Thyroid gland (tissue), 4 donors: ENCODE measurements at places on chromosomes 6 and 20.

GRCh38 chr6:18837013-18837412 lies 449.9 kb downstream of the RNF144B start:
- no peaks in the 10 kb centered on the region for H3K4me1 ChIP-seq
- H3K4me3 ChIP-seq: no peak overlapping the region
- H3K36me3 ChIP-seq: no peaks in the 10 kb centered on the region
- H3K27ac ChIP-seq: no peak overlapping the region
- H3K27me3 ChIP-seq: no peaks in the 10 kb centered on the region

- no peak overlapping the region for H3K27ac ChIP-seq
- H3K36me3 ChIP-seq: no peaks in the 10 kb centered on the region
- H3K27me3 ChIP-seq: no peaks in the 10 kb centered on the region
- no peaks in the 10 kb centered on the region for H3K4me1 ChIP-seq
- no peak overlapping the region for H3K4me3 ChIP-seq
These were observed 2.1 kb downstream of the BPIFB4 start for GRCh38 chr20:33081411-33082154.

- no peak for DNase-seq
- peaks cover 17% of the 10 kb centered on the region for H3K4me1 ChIP-seq
- H3K27ac ChIP-seq: no peak overlapping the region
- no peak overlapping the region for H3K4me3 ChIP-seq
- H3K36me3 ChIP-seq: no peaks in the 10 kb centered on the region
These were observed 38.0 kb downstream of the C6orf15 start for GRCh38 chr6:31074401-31074800.

DNA sequence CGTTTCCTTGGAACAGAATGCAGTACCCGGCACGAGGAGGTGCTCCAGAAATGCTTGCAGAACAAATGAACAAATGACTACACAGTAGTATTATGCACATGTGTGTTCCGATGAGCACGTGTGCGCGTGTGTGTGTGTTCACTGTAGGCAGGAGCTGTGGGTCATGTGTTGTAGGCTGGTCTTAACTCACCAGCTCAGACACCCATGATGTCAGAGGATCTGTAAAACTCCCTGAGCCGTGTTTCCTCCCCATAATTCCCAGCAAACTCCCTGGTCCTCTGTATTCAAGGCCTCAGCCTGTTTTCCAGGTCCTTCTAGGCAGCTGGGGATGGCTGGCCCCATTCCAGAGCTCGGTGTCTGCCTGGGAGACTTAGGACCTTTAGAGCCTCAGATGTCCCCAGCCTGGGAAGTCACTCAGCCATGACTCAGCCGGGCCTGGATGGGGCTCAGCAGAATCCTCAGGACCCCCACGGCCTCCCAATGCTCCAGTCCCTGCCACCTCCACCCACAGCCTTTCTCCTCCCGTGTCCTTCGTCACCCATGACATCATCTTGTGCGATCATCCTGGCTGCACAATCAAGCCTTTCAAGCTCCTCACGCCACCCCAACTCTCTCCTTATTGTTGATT lies 475.0 kb upstream of the SULF2 start:
- H3K4me3 ChIP-seq: no peak overlapping the region
- no peaks in the 10 kb centered on the region for H3K27me3 ChIP-seq
- DNase-seq: no peak

DNA sequence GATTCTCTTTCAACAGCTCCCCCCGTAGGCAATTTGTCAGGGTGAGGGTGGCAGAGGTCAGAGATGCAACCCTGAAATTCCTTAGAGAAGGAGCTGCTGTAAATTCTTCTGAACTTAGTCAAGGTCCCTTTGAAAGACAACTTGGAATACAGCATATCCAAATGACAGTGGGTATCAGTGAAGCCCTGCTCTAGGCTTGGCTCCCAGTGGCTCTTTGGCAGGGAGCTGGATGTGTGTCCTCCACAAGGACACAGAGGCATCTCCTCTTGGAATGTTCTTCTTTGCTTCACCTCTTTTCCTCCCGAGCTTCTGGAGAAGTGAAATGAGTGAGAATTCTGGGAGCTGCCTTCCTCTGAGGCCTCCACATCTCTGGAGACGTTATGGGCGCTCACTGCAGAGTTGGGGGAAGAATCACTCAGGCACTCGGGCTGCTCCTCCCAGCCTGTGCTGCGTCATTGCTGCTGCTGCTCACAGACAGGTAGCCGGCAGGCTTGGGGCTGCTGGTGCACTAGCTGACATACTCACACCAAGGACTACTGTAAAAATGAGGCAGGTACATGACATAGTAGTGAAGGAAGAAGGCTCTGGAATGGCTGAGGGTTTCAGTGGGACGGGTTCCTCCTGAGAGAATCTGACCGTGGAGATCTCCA lies 34.1 kb downstream of the DYNLT1 start:
- H3K27me3 ChIP-seq: no peaks in the 10 kb centered on the region
- peak overlapping the region; percentile 73 for H3K27ac ChIP-seq
- no peak overlapping the region for H3K4me3 ChIP-seq
- DNase-seq: no peak
- H3K36me3 ChIP-seq: no peaks in the 10 kb centered on the region

GRCh38 chr6:30917487-30917886 lies 3.4 kb downstream of the VARS2 start:
- no peak overlapping the region for H3K27ac ChIP-seq
- no peak for DNase-seq
- H3K36me3 ChIP-seq: peaks cover 25% of the 10 kb centered on the region
- no peaks in the 10 kb centered on the region for H3K27me3 ChIP-seq

GRCh38 chr20:31861385-31862156 lies 8.8 kb downstream of the DUSP15 start:
- H3K36me3 ChIP-seq: no peaks in the 10 kb centered on the region
- no peak overlapping the region for H3K27ac ChIP-seq
- DNase-seq: peak; percentile 60
- no peaks in the 10 kb centered on the region for H3K27me3 ChIP-seq
- H3K4me1 ChIP-seq: peaks cover 19% of the 10 kb centered on the region

DNA sequence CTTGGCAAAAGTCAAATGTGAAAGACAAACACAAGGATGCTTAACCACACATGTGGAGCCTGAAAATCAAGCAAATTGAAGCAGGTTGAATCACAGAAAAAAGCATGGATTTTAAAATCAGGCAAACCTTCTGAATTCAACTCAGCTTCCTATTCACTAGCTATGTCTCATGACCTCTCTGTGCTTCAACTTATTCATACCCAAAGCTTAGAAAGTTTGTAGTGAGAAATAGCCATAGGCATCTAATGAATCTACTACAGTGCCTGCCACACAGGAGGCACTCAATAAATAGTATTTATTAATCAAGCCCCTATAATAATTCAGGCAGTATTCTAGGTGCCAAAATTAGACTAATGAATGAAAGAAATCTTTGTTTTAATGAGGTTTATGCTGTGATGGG lies 112.2 kb upstream of the TNFAIP3 start:
- no peak overlapping the region for H3K27ac ChIP-seq
- DNase-seq: no peak
- H3K4me3 ChIP-seq: no peak overlapping the region

DNA sequence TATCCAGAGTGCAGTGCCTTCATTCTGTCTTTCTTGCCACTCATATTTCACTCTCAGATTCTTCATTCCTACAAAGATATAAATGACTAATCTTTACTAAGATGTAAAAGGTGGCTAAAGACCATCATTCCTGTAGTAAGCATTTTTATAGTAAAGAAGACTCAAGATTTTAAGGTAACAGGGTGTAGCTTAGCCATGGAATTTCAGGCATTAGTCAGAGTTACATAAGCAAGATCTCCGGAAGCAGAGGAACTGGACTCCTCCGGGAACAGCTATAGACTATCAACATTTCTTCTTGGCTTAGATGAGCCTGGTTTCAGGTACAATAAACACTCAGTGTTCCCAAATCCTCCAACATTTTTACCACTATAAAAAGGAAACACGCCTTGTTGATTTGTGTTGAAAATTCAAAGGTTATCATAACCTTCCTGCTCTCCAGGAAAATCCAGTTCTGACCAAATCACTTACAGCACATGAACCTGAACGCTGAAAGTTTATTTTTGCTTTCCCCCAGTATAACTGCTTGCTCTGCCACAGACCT lies 23.7 kb downstream of the SERPINB1 start:
- H3K4me1 ChIP-seq: peaks cover 28% of the 10 kb centered on the region
- DNase-seq: no peak
- H3K4me3 ChIP-seq: no peak overlapping the region
- no peaks in the 10 kb centered on the region for H3K27me3 ChIP-seq
